ENCODE measurements at places on chromosomes 1 and 21. TPM values are rescaled to one million over a fixed set of nuclear protein-coding genes. Genes with fewer than 3 reads are reported as not detected.
A peak's percentile ranks its signal among the peaks of the same experiment; 100 is the strongest.

- no peak for DNase-seq
These were observed 33.1 kb upstream of the COG2 start for GRCh38 chr1:230609208-230609607.

GRCh38 chr1:228084325-228084724 is 1.8 kb downstream of the ARF1 start:
- DNase-seq, result no peak

GRCh38 chr1:212161231-212161781 is 123.9 kb upstream of the PPP2R5A start:
- DNase-seq, result no peak

Gene SH3BGRL3
- total RNA-seq, result 31.5 TPM

DNA sequence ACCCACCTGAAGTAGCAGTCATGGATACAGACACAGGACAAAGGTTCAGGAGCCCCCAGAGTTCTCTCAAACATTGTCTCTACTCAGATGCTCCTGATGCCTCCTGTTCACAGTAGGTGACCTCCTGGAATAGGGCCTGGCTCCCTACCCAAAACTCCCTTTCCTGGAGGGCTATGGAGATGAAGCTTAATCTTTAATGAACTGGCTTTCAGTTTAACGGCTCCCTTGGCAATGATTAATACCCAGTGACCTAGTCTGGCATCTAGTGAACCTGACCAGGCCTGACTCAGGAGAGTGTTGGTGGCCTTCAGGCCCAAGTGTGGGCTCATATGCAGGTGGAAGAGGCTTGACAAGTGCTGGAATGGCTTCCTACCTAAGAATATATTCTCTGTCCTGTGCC is 65.2 kb upstream of the TRABD2B start:
- DNase-seq, result peak; percentile 69

Gene TIAM1
- 6.4 TPM for total RNA-seq

Gene SAMD11
- 4.9 TPM for total RNA-seq

DNA sequence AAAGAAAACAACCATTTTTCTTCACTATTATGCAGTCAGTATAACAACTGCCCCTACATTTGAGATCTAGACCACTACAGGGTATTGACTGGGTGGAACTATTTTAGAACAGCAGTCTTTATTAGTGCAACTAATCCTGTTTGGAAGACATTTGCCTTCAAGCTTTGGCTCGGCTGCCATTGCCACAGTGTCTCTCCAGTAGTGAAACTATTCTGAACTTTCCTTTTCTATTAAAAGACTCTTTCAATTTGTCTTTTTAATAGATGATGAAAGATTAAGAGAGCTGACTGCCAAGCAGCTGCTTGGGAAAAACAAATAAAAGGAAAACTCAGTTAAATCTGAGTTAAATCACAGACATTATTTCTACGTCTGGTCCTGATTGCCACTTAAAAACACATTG is 49.3 kb downstream of the LPGAT1 start:
- DNase-seq, result no peak

DNA sequence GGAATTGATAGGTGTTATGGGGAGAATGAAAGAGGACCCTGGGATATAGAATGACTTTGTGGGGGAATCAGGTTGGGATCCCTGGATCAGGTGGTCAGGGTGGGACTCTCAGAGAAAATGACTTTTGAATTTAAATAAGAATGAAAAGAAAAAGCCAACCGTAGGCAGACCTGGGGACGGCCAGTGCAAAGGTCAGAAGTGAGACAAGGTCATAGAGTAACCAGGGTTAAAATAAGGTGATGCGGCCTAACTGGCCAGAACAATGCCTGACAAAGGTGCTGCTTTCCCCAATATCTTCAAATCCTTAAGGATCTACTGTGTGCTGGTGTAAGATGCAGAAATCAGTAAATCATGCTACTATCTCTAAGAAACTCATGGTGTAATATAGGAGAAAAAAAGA is 238.4 kb upstream of the JUN start:
- DNase-seq, result no peak

Gene AKNAD1
- total RNA-seq, result not detected

DNA sequence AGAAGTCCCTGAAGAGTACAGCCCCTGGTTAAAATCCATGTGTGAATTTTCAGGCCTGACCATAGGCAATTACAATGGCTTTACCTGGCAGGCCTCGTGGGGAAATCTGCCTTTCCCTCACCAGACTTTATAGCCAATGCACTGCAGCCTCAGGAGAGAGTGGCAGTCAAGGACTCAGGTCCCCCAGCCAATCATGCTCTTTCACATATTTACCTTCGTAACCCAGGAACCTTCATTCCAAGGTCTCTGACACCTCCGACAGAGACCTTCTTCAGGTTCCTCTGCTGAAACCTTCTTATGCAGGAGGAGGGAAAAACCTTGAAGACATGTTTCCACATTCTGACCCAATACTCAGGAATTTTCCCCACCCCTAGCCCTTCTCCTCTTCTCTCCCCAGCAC is 118.9 kb downstream of the FASLG start:
- DNase-seq, result no peak

GRCh38 chr21:33013626-33014025 is 12.1 kb upstream of the OLIG2 start:
- no peak for DNase-seq

Gene CFHR5
- 73.2 TPM for total RNA-seq

Gene FAM72A
- total RNA-seq, result 0.23 TPM
